ENCODE measurements at places on chromosomes 13 and 19.
A peak's percentile ranks its signal among the peaks of the same experiment; 100 is the strongest.

DNA sequence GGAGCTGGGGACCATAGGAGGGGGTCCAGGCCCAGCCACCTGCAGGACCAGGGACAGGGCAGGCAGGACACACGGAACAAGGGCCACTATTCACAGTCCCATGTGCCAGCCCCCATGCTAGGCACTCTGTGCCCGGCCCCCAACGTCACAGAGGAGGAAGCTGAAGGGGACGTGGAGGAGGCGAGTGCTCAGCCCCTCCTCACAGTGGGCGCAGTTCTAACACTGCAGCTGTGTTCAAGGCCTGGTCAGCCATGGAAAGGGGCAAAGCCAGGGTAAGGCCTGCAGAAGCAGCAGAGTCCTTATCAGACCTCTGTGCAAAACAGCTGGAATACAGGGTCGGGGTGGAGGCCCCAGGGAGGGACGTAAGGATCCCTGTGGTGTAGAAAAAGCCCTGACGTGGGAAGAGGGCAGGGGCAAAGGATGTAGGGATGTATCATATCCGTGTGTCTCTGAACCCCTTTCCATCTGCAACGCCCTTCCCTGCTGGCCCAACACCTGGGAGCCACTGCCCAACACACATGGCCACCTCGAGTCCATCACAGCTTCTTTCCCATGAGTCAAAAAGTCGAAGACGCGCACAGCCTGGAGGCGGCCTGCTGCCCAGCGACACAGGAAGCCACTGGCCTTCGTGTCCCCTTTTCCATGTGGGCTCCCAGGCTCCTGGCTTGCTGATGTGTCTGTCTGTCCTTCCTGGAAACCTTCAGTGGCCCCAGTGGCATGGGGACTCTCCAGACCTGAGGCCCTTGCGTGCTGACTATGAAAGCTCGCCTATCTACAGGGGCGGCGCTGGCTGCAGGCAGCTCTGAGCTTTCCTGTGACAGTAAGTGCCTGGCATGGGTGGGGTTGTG is 28.0 kb downstream of the SH3GL1 start:
- no peak for DNase-seq
- peaks cover 13% of the 10 kb centered on the region for H3K36me3 ChIP-seq
- no peaks in the 10 kb centered on the region for H3K27me3 ChIP-seq

- no peak overlapping the region for H3K27ac ChIP-seq
- peaks cover 3% of the 10 kb centered on the region for H3K36me3 ChIP-seq
- H3K4me3 ChIP-seq: no peak overlapping the region
- DNase-seq: no peak
Observed at GRCh38 chr13:39881887-39882286, 226.4 kb downstream of the COG6 start.

DNA sequence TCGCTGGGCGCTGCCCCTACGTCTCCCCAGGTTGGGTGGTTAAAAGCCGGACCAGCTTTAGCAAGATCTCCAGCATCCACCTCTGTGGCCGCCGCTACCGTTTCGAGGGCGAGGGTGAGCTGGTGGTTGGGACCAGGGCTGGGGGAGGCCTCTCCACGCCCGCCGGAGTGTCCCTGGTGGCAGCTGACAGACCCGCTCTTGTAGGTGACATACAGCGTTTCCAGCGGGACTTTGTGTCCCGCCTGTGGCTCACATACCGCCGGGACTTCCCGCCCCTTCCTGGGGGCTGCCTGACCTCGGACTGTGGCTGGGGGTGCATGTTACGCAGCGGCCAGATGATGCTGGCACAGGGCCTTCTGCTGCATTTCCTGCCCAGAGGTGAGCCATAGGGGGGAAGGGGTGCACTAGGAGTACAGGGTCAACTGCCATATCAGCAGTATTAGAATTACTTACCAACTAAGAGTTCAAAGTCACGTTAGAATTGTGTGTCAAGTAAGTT is 1.1 kb downstream of the ATG4D start:
- peaks cover 6% of the 10 kb centered on the region for H3K4me1 ChIP-seq
- peaks cover 17% of the 10 kb centered on the region for H3K36me3 ChIP-seq
- H3K27ac ChIP-seq: peak overlapping the region; percentile 84
- peak overlapping the region; percentile 89 for H3K4me3 ChIP-seq
- no peak for DNase-seq

GRCh38 chr13:51793570-51794271 is 10.2 kb downstream of the DHRS12 start:
- no peaks in the 10 kb centered on the region for H3K36me3 ChIP-seq
- H3K27ac ChIP-seq: no peak overlapping the region
- no peaks in the 10 kb centered on the region for H3K27me3 ChIP-seq
- H3K4me1 ChIP-seq: peaks cover 11% of the 10 kb centered on the region
- no peak overlapping the region for H3K4me3 ChIP-seq

- no peak overlapping the region for H3K27ac ChIP-seq
- no peak overlapping the region for H3K4me3 ChIP-seq
- DNase-seq: no peak
- H3K27me3 ChIP-seq: no peaks in the 10 kb centered on the region
- no peaks in the 10 kb centered on the region for H3K36me3 ChIP-seq
- no peaks in the 10 kb centered on the region for H3K4me1 ChIP-seq
Observed at GRCh38 chr13:54248306-54248705, 1219.7 kb downstream of the OLFM4 start.

- peaks cover 55% of the 10 kb centered on the region for H3K36me3 ChIP-seq
- no peaks in the 10 kb centered on the region for H3K4me1 ChIP-seq
- DNase-seq: no peak
- no peak overlapping the region for H3K4me3 ChIP-seq
Observed at GRCh38 chr13:95714142-95714832, 37.3 kb downstream of the DNAJC3 start.

DNA sequence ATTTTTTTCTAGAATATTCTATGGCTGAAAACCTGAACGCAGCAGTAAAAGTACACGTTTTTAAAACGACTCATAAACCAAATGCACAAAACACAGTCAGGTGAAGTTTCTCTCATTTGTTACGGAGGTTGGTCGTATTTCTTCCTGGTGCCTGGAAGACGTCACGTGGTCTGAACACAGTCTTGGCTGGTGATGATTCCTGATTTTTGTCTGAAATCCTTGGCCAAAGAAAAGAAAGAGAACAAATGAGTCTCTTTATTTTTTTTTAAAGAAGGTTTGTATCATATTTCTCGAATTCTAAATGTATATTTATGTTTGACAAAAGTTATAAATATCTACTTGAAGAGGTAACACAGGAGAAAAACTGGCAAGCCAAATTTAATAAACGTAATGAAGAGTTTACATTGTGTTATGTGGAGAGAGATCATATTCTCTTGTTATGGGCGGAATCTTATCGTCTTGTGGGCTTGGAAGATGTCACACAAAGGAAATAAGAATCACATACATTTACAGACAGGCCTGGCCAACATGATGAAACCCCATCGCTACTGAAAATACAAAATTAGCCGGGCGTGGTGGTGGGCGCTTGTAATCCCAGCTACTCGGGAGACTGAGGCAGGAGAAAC is 10.0 kb upstream of the PNMA8A start:
- no peak for DNase-seq
- peaks cover 30% of the 10 kb centered on the region for H3K27me3 ChIP-seq
- no peak overlapping the region for H3K27ac ChIP-seq

GRCh38 chr19:16301999-16302694 is 22.5 kb upstream of the KLF2 start:
- no peak overlapping the region for H3K27ac ChIP-seq
- no peaks in the 10 kb centered on the region for H3K4me1 ChIP-seq
- no peak overlapping the region for H3K4me3 ChIP-seq
- H3K27me3 ChIP-seq: peaks cover 7% of the 10 kb centered on the region
- DNase-seq: no peak
- H3K36me3 ChIP-seq: no peaks in the 10 kb centered on the region

- H3K27ac ChIP-seq: peak within 1 kb of the TSS; percentile 75
- H3K36me3 ChIP-seq: peaks cover 19% of the 10 kb centered on the region
- H3K27me3 ChIP-seq: peaks cover 9% of the 10 kb centered on the region
- H3K4me3 ChIP-seq: peak within 1 kb of the TSS; percentile 85
- DNase-seq: peak; percentile 92
Observed at GRCh38 chr19:344625-345319, at the start of gene MIER2. MIER2 (minus strand) TSS chr19:344796; CDS start chr19:344782, 14 bp downstream.

DNA sequence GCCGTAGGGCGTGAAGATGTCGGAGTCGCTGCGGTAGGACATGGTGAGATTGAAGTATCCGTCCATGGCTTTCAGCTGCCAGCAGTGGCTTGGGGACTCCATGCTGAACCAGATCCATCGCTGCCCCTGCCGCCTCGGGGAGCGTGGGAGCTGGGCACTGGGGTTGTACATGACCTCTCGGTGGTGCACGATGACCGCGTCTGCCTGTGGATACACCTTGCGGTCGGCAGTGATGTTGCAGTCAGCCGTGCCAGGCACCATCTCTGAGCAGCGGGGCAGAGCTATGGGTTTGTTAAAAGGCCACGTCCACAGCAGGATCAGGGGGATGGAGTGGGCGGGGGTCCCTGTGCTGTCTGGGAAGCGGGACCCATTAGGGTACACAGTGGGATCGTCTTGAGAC is 7.4 kb downstream of the FUT6 start:
- no peak overlapping the region for H3K4me3 ChIP-seq
- H3K36me3 ChIP-seq: no peaks in the 10 kb centered on the region
- peaks cover 3% of the 10 kb centered on the region for H3K27me3 ChIP-seq
- peaks cover 6% of the 10 kb centered on the region for H3K4me1 ChIP-seq
- H3K27ac ChIP-seq: no peak overlapping the region

DNA sequence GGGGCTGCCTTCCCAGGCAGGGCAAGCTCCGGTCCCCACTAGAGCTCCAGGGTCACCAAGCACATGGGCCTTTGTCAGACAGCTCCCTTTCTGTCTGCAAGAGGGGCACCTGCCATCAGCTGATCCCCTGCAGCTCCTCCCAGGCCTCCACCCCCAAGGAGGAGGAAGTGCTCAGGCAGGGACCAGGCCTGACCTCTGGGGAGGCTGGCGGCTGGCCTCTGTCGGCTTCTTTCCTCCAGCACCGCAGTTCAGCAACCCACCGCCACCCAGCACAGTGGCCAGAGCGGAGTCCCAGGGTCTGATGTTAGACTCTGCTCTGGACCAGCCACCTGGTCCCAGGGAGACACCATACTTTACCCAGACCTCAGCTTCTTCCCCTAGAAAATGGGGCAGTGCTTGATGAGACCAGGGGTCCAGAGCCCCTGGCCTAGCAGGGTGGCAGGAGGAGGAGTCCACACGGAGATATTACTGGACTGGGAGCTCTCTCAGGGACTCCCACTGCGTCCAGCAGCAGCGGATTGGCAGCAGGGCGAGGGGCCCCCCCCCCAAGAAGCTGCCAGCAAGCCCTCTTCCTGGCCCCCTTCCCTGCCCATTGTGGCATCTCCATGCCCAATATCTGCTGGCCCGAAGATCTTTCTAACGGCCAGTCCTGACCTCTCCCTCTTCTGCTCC is 24.1 kb downstream of the NKPD1 start:
- H3K4me3 ChIP-seq: no peak overlapping the region
- no peak for DNase-seq
- H3K27me3 ChIP-seq: no peaks in the 10 kb centered on the region
- H3K4me1 ChIP-seq: peaks cover 3% of the 10 kb centered on the region

- no peaks in the 10 kb centered on the region for H3K36me3 ChIP-seq
- H3K4me1 ChIP-seq: no peaks in the 10 kb centered on the region
- DNase-seq: no peak
Observed at GRCh38 chr13:39481491-39481890, 121.5 kb downstream of the LHFPL6 start.

DNA sequence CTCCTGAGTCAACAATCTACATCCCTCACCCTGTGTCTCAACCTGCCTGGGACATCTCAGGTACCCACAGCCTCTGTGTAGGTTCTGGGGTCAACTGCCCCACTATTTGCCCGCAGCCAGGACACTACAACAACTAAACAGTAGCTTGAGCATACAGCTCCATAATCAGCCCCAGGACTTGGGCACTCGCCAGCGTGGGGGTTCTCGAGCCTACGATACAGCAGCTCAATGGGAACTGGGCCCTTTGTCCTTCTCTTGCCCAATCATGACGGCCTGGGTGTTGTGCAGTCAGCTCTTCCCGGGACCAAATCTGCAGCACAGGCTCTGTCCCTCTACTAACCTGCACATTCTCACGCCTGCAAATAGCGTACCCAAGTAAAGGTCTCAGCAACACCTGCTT is 1.3 kb downstream of the ZNF180 start:
- H3K4me1 ChIP-seq: peaks cover 29% of the 10 kb centered on the region
- peaks cover 68% of the 10 kb centered on the region for H3K36me3 ChIP-seq
- H3K27ac ChIP-seq: no peak overlapping the region
- H3K27me3 ChIP-seq: no peaks in the 10 kb centered on the region
- no peak for DNase-seq
- peak overlapping the region; percentile 98 for H3K4me3 ChIP-seq

DNA sequence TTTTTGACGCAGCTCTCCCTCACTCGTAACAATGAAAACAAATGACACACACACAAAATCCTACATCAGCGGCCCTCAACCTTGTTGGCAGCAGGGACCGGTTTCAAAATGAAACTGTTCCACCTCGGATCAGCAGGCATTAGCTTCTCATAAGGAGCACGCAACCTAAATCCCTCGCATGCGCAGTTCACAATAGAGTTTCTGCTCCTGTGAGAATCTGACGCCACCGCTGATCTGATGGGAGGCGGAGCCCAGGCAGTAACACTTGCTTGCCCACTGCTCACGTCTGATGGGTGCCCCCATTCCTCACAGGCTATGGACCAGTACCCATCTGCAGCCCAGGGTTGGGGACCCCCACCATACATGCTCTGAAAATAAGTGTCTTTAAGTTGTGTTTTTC is 43.4 kb downstream of the DHRS12 start:
- H3K36me3 ChIP-seq: peaks cover 2% of the 10 kb centered on the region
- peaks cover 16% of the 10 kb centered on the region for H3K4me1 ChIP-seq
- H3K27me3 ChIP-seq: no peaks in the 10 kb centered on the region
- H3K4me3 ChIP-seq: no peak overlapping the region

DNA sequence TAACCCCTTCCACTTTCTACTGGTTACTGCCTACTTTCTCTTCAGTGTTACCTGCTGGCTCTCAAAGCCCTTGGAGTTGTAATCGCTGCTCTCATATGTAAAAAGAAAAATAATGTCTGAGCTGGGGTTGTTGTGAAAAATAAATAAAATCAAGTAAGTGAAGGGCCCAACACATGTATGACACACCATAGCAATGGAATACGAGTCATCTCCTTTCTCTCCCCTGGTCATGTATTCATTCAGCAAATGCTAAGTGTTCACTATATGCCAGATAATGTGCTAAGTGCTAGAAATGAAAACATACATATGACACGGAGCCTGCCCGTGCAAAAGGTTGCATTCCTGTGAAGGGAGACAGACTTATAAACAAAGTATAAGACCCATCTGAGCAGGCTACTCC is 535.0 kb downstream of the RFC3 start:
- H3K4me1 ChIP-seq: no peaks in the 10 kb centered on the region
- no peak for DNase-seq
- no peaks in the 10 kb centered on the region for H3K36me3 ChIP-seq
- H3K4me3 ChIP-seq: no peak overlapping the region
- no peak overlapping the region for H3K27ac ChIP-seq

Measured in T-helper 2 cell treated with Interferon-gamma antibody and Interleukin-4, amounts not matched to agents 5 μg/mL and 100 μg/mL, for 36 hours (primary cell).